G401 (cell line): ENCODE measurements at places on chromosomes 7 and 10.

GRCh38 chr7:25731846-25732245 is 420.2 kb upstream of the NFE2L3 start:
- DNase-seq: no peak

- no peak for DNase-seq
These were observed 58.3 kb downstream of the IKZF1 start for GRCh38 chr7:50362712-50363282.

GRCh38 chr10:47370878-47371277 is 13.2 kb downstream of the ZNF488 start:
- DNase-seq: no peak

DNA sequence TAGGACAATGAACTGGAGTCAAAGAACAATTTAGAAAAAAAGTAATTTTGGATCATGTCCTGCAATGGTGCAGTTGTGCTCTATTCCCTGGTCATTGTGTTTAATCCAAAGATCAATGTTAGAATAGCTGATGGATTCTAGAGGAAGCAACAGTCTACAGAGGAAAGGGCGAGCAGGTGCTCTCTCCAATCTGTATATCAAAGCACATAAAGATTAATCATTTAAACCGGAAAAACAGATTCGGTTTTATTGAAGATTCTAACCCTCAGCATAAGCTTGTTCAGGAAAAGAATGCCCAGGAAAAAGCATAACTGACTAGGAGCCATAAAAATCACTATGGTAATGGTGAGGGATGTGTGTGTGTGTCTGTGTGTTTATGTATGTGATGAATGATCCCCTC is 110.3 kb downstream of the MALRD1 start:
- no peak for DNase-seq

DNA sequence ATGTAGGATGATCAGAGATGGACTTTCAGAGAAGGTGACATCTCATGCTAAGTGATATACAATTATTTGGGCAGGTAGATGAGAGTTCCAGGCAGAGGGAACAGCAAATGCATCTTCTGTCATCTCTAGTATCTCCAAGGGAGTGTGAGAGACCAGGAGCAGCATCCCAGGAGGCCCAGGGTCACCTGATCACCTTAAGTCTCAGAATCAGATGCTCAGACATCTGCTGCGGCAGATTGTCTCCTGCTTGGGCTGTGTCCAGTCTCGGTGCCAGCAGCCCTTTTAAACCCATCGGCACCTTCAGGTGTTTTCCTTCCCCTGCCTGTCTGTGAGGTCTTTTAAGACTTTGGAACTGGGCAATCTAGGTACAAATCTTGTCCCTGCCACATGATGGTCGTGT is 690.6 kb downstream of the LRMDA start:
- DNase-seq: peak; percentile 84
